ENCODE measurements at places on chromosomes 2 and 18.

GRCh38 chr2:143497726-143498125 is 368.5 kb downstream of the ARHGAP15 start:
- no peak for DNase-seq

DNA sequence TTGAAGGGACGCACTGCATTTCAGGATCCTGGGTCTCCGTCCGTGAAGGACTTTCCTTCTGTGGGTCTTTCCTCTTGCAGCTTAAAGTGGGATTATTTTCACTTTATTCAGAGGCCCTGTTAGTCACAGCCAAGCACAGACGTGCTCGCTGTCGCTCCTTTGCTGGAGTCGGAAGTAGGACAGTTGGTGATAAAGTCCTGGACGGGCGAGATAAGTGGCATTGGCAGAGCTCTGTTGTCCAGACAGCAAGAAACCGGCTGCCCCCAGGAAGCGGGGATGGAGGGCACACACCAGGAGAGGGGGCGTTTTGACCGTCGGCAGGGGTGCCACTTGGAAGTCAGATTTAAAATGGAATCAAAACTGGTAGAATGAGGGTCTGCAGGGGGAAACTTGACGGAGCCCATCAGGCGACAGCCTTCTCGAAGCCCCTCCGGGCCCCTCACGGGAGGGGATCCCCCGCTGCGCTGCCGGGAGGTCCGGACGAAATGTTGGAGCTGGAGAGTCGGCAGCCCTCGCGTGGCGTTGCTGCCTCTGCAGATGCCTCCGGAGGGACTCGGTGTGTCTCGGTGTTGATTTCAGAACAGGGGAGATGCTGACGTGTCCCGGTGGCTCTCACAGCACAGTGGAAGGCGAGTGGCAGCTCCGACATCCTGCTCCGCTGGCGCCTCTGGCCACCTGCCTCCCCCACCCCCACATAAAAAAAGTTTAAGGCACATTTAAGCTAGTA is 124.2 kb downstream of the NFATC1 start:
- DNase-seq = no peak

DNA sequence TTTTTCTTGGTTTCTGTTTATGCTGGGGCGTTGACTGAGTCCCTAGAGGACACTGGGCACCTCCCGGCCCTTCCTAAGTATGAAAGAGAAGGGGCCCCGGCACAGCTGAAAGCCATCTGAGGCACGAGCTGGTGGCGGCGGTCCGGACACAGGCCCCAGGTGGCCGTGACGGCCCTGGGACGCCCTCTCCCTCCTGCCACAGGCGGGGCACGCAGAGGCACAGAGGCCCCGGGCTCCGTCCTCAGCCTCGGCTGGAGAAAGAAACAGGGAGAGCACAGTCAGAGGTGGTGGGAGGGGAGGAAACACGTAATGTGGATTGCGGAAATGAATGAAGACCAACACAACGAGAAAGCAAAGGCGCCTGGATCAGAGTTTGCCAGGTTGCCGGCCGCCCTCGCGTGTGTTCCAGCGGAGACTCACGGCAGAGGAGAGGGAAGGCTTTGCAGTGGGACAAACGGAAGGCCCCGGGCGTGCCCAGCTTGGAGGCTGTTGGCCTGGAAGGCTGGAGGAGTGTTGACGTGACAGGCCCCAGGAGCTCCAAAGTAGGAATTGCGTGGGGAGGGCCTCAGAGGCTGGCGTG is 119.1 kb downstream of the PTGR3 start:
- DNase-seq = no peak

DNA sequence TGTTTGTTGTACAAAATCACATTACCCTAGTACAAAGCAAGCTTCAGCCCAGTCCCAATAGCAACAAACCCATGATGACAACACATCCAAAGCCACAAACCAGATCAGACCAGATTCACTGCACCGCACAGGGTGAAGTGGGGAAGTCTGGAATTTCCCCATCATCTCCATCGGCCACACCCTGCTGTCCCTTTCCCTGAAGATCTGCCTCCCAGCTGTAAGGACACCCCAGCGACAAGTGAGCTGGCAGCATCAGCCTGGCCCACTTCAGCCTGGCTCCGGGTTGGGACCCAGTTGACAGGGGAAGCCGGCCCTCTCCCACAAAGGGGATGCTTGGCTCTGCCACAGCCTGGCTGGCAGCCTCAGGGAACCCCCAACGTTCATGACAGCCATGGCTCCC is 207.6 kb downstream of the MGAT5 start:
- no peak for DNase-seq

DNA sequence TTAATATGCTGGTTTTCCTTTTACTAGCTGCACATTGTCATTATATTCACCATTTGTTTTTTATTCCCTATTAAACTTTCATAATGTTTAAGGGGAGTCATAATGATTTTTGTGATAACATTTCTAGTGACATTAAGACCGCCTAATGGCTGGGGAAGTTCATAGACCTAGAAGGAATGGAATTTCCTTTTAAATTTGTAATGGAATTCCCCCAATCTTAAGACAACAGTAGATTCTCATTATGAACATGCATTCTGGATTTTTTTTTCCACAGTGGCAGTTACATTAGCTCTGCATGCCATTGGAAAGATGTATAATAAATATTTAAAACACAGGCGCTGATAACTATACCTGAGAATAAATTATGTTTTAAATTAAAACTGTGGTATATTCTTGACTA is 8.4 kb downstream of the YPEL5 start:
- no peak for DNase-seq

DNA sequence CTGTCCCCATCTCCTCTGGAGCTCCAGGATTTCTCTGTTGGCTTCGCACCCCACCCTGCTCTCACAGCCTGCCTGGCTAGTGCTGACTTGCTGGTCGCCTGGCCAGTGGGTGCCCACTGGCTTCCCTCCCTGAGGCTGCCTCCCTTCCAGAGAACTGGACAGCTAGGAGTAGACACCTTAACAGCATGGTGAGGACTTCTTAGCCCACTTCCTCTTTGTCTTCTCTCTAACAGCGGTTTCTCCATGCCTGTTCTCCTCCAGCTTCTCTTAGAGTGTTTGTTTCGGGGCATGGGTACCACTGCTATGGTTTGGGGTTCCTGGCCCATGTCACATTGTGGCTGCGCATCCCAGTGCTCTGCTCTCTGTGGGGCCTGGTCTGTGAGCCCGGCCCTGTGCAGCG is 37.1 kb downstream of the ZNF532 start:
- no peak for DNase-seq

- DNase-seq = no peak
Measured at GRCh38 chr2:26444236-26444635, 33.7 kb downstream of the OTOF start.

DNA sequence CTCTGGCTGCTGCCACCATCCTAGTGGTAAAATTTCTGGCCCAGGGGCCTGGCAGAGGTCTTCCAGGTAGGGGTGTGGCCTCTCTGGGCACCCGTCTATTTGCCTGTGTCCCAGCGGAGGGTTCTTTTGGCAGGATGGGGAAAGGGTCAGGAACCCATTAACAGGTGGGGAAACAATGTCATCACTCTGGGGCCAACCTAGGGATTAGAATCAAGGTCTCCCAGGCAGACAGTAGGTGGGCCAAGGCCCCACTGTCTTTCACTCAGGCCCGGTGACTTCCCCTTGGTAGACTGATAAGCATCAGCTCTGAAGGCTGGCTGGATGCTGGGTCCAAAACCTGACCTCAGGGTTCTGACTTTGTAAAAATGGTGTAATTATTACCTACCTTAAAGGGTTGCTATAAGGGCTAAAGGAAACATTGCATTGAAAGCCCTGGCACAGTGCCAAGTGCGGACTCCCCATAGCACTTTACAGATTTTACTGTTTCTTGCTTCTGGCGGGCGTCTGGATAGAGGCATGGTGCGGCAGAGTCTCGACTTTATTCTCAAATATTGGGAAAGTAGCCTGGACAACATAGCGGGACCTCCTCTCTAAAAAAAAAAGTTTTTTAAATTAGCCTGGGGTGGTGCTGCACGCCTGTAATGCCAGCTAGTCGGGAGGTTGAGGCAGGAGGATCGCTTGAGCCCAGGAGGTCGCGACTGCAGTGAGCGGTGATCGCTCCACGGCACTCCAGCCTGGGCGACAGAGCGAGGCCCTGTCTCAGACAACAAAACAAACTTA is 2.2 kb downstream of the LBX2 start:
- no peak for DNase-seq

GRCh38 chr2:23487735-23488492 is 102.9 kb downstream of the KLHL29 start:
- DNase-seq = no peak

DNA sequence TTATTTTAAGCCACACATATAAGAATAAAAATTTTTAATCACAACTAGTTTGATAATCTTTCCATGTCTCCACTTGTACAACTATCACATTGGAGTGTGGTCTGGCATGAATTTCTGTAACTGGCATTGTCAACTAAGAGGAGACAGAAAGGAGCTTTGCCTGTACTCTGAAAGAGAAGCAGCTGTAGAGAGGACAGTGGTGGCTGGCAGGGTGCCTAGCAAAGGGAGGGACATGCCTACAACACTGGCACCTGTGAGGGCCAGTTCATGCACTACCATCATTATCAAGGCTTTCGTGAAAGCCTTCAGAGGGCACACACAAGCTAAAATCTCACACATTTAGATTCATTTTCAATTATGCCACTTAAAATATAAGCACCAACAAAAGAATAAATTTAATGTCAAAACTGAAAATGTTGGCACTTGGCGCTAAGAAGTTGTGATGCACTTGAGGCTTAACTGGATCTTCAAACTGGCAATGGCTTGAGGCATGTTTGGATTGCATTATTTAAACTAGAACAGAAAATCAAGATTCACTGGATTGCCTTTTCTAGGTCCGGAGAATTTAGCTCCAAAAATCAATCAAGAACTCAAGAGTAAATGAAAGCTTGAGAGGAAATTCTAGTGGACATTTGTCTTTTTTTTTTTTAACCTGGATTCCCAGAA is 238.6 kb downstream of the ZNF385B start:
- no peak for DNase-seq

- no peak for DNase-seq
Measured at GRCh38 chr2:54439582-54439981, 16.5 kb upstream of the SPTBN1 start.

DNA sequence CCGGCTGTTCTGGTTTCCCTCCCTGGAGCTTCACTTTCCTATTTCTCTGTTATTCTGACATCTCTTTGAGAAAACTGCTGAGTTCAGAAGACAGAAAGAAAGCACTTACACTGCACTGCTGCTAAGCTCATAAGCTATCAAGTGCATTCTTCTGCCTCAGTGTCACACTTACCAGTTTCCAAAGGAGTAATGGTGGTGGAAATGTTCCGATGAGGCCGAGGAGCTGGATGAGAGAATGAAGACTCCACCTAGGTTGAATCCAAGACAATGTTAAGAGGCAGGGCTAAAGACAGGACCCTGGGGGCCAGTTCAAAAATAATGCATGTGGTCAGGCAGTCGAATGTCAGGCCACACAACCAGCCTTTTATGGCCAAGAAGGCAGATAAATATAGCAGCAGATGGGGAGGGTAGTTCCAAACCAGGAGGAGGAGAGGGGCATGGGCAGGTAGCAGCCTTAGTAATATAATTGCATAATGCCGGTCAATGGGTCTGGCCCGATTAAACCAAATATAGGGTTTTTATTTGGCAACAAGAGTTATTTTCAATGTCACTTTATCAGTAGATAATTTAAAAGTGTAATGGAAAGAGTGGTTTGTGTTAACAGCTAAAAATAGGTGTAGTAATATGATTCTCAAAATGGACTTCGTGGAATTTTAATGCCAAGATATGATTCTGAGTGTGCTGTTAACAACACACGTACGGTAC is at the start of gene MYOM1:
MYOM1 (minus strand) TSS at position 338 of the 705 bp plus-strand sequence. CDS start 4,745 bp downstream, outside the sequence.
- DNase-seq = no peak

DNA sequence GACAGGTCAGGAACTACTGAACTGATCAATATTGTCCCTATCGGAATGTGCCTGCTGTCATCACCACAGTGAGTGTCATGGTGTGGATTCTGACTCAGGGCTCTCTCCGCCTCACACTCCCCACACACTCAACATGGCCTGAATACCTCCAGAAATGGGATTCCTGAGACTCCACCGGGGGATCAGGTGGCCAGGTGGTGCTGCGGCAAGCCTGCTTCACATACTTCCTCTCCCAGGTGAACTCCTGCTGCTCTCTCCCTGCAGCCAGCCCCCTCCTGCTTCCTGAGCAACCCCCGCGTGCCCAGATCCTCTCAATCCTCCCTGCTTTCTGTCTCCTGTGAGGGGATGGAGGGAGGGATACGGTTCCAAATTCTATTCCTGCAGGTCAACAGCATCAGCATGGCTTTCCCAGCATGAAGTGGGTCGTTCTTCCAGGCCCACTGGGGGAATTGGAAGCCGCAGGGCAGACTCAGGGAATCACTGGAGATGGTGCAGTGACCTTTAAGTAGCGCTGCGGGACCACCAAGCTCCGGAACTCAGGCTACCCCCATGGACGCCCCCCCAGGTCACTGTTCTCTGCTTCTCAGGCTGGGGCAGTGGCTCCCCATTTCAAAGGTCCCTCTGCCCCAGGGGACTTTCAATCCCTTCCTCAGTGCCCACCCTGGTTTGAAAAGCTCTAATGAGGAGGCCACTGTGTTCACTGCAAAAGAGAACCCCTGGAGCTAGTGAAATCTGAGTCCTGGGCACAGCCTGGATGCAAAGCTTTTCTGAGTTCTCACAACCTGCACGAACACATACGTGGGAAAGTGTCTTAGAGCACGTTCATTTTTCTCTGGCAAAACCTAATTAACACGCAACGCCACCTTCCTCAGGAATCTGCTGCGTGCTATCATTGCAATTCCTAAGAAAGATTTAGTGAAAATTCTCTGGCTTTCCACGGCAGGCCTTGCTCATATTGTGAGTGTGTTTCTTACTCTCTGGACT is 168.4 kb downstream of the ZFP36L2 start:
- no peak for DNase-seq

GRCh38 chr2:34104601-34105000 is 505.5 kb upstream of the FAM98A start:
- no peak for DNase-seq

GRCh38 chr2:69103419-69103818 is 90.4 kb downstream of the ANTXR1 start:
- DNase-seq = no peak

- no peak for DNase-seq
Measured at GRCh38 chr2:124996406-124996805, 971.3 kb downstream of the CNTNAP5 start.

DNA sequence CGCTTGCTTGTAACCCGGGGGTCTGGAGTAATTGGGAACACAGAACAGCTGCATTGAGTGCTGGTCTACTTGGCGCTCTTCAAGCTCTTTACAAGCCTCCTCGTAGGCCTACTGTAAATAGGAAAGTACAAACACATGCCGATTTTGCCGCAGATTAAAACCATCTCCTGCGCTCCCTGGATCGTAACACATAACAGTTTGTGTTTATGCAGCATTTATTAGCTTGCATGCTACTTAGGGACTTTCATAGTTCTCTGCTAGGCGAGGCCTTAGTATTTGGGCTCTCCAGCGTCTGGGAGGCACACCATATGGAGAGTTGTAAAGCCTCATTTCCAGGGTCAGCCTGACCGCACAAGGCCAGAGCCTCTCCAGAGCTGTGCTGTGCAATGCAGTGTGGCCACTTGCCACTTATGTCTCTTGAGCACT is 84.0 kb upstream of the HAAO start:
- no peak for DNase-seq

- no peak for DNase-seq
Measured at GRCh38 chr2:67877301-67877700, 185.5 kb downstream of the C1D start.

DNA sequence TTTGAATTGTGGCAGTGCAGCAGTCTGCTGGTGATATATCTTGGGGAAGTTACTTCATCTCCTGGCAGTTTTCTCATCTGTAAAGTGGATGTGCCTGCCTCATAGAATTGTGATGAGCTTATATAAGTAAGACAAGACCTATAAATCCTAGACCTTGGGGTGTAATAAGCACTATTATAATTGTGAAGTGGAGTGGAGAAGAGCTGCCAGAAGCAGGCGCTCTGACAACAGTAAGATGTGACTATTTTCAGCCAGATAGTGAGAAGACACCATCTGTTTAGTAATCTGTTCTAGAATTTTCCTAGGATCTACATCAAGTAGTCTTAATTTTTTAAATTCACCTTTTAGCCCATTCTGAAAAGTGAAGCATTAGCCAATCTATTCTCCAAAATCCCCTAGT is 85.6 kb upstream of the TSPYL6 start:
- DNase-seq = no peak
